Adrenal gland (tissue), 19 donors: ENCODE measurements at places on chromosomes 4 and X.

DNA sequence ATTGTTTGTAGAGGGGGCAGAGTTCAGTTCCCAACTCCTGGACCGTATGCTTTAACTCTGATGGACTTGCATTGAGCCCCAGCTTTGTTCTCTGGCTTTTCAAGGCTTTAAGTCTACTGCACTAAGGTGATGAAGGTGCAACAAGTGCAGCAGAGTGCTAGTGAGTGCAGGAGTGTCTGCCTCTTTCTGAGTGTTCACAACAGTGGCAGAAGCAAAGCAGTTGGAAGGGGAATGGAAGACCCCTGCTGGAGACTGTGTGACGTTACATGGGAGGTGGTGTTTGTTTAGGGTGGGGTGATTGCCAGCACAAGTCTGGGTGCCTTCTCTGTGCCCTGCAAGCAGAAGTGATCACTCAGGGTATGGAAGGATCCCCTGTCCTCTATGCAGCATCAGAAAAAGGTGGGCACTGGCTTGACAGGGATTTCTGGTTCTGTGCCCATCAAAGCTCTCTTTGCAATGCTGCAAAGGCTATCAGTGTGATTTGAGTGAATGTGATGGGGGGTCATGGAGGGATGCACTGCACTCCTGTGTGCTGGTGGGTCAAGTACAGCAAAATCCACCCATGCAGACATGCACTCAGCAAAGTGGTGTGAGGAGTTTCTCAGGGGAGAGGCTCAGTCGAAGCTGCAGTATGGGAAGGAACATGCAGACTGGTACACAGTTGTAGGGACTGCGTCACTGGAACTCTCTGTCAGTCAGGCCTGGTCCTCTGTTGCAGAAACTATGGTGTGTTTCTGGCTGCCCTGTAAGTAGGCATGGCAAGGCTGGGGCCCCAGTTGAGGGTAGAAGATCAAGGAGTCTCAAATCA lies 70.9 kb upstream of the UGT2B7 start:
- no peaks in the 10 kb centered on the region for H3K36me3 ChIP-seq
- no peak for DNase-seq

DNA sequence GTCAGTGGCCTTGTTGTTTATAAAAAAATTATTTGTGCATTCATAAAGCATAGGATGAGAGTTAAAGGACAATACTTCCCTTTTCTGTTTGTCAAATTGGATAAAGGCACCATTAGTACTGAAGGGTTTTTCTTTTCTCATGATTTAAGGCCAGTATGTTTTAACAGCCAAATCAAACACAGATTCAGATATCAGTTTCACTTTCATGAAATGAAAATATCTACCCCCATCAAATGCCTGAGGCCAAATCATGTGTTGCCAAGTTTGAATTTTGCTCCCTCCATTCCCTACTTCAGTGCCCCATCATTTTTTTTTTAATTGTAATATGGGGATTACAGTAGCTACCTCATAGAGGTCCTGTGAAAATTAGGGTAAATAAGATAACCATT lies 745.9 kb downstream of the RPA4 start:
- no peak overlapping the region for H3K27ac ChIP-seq
- H3K27me3 ChIP-seq: peaks cover 16% of the 10 kb centered on the region
- H3K4me3 ChIP-seq: no peak overlapping the region
- no peaks in the 10 kb centered on the region for H3K36me3 ChIP-seq

GRCh38 chr4:184860018-184860779 lies 34.4 kb upstream of the ACSL1 start:
- DNase-seq: no peak
- H3K36me3 ChIP-seq: no peaks in the 10 kb centered on the region
- no peak overlapping the region for H3K4me3 ChIP-seq
- no peak overlapping the region for H3K27ac ChIP-seq
- no peaks in the 10 kb centered on the region for H3K27me3 ChIP-seq

DNA sequence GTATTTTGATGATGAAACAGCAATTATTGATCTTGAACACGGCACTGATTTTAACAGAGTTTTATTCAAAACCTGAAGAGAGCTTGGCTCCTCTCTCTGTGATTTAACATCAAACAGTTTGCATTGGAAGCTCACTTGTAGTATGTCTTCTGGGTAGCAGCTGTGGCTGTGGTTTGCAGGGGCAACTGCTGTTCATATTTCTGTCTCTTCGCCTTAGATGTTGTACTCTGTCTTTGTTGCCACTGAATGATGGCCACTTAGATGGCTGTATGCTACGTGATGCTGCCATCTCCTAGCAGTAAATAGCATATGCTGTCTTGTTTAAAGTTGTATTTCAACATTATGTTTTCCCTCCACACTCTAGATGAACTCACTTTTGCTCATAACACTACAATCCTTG lies 1743.0 kb upstream of the TENM3 start:
- DNase-seq: no peak
- H3K36me3 ChIP-seq: no peaks in the 10 kb centered on the region
- H3K27me3 ChIP-seq: no peaks in the 10 kb centered on the region
- no peak overlapping the region for H3K27ac ChIP-seq

- no peaks in the 10 kb centered on the region for H3K27me3 ChIP-seq
- no peak for DNase-seq
- no peak overlapping the region for H3K27ac ChIP-seq
- H3K4me3 ChIP-seq: no peak overlapping the region
- H3K36me3 ChIP-seq: no peaks in the 10 kb centered on the region
Observed at GRCh38 chr4:147428583-147428982, 52.3 kb upstream of the EDNRA start.

- no peaks in the 10 kb centered on the region for H3K27me3 ChIP-seq
- DNase-seq: no peak
- H3K27ac ChIP-seq: no peak overlapping the region
- H3K36me3 ChIP-seq: no peaks in the 10 kb centered on the region
Observed at GRCh38 chr4:79455216-79455615, 47.2 kb upstream of the GK2 start.
